SHP77 (cell line): ENCODE measurements at places on chromosomes 12 and 14.

GRCh38 chr12:103268831-103269514, 226.8 kb downstream of the C12orf42 start:
- DNase-seq: peak; percentile 99

DNA sequence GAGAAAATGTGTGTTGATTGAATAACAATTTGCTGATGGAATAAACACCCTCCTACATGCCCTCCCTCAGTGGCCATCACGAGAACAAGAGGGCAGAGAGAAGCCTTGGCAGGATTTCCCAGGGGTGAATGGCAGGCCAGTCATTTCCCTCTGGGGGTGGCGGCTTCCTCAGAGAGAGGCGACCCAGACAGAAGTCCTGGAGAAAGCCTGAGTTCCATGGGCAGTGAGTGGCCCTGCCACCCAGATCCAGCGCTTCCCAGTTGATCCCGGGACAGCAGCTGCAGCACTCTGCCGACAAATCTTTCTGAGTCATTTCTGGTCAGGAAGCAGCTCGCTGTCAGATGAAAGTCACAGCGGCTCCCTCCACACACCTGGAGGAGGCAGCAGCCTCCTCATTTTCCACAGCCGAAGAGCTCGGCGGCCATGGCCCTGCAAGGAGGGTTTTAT, 123.0 kb downstream of the SCARB1 start:
- peak; percentile 43 for DNase-seq

DNA sequence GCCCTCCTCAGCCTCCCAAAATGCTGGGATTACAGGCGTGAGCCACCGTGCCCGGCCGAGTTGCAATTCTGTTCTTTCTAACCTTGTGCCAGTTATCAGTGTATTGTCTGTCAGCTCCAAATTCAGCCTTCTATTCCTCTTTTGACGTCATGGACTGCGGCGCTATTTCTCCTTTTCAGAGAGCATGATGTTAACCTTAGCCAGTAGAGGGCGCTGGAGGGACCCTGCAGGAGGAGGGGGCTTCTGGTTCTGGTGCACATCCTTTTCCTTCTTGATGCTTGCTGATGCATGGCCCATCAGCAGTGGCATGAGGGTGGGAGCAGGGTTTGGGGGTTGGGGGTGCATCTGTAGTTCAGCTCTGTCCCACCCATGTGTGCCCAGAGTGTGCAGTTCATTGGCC, 179.3 kb upstream of the RMST start:
- no peak for DNase-seq

DNA sequence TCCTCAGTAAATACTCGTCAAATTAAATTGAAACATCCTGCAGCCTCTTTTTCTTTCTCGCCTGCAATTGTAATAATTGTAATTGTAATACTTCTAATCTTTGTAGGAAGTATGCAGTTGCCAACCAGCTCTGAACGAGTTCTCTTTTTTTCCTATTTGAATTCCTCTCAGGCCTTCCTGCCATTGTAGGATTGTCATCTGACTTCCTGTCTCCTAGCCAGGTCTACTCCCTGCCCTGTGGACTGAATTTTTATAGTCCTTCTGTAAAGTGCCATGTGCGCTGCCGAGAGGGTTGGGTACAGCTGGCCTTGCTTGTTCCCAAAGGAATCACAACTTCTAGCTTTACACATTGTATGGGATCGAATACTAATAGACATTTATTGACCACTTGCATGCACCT, 183.3 kb downstream of the SSPN start:
- DNase-seq: no peak

DNA sequence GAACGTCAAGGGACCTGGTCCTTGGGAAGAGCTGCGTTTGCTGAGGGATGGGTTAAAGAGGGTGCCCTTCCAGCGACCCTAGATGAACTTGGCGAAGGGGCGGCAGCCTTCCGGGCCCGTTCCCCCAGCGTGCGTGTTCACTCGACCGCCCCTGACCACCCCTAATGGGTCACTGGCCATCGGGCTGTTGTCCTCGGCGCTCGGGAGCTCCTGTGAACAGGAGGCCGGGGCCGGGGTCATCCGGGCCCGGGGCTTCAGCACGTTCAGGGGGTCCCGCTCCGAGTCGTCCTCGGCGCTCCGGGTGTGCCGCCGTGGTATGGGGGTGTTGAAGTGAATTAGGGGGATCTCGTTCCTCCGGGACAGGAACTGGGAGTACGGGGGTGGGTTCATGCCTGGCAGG, 9.2 kb downstream of the FGF23 start:
- DNase-seq: no peak

GRCh38 chr12:30695199-30696102, at the start of gene IPO8:
Gene IPO8, minus strand, starts transcription at chr12:30695869. Its CDS starts 222 bp downstream, at chr12:30695647.
- peak; percentile 99 for DNase-seq

GRCh38 chr12:84627593-84627992, 285.0 kb downstream of the SLC6A15 start:
- no peak for DNase-seq

GRCh38 chr12:24928131-24928530, 20.8 kb downstream of the BCAT1 start:
- no peak for DNase-seq

DNA sequence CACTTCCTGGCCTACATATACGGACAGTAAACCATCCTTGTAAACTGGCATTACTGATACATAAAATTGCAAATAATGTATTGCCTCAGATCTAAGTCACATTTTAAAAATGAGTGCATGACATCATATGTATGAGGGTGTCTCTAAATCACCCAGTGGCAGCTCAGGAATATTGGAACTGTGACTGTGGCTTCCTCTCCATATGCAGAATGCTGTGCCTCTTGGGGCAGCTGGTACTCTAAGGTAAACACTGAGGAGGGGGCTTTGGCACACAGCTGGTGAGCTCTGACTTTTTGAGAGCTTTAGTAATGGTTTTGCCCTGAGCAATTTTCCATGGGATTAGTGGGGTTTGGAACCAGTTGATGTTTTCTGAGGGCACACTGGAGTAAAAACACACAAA, 263.7 kb downstream of the BMP4 start:
- peak; percentile 78 for DNase-seq

DNA sequence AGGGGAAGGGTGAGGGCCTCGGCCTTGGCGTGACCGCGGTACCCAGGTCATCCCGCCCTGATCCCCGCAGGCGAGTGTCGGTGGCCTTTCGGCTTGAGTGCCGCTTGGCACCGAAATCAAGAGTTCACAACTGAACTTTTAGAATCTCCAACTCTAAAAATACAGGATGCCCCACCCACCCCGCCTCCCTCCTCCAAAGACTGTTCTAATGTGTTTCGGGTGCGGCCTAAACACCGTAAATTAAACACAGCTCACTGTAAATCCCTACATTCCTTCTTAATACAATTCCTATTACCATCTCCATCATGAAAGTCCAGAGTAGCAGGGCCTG, 11.4 kb downstream of the SCNN1A start:
- no peak for DNase-seq

GRCh38 chr12:43098766-43099550, 453.0 kb downstream of the ADAMTS20 start:
- DNase-seq: no peak

DNA sequence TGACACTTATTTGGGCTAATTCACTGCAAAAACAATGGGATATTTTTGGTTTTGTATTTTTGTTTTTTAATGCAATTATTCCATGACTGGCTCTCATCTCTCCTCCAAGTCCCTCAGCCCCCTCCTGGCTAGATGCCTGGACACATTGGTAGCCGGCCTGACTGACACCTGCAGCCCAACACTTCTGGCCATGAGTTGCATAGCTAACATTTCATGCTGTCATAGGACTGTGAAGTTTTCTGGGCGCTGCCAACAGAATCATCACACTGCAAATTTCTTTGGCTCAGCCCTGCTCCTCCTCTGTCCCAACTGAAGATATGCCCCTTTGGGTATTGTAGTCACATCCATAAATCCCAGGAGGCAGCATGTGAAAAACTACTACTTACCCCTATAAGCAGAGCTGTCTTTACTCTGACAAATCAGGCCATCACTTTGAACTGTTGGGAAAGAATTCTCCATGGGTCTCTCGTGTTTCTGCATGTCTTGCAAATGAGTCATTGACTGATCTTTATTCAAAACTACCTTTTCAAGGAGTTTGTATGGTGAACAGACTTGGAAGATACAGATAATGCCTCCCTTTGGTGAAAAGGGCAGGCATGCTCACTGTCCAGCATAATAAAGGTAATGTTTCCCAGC, 126.7 kb upstream of the LGR5 start:
- no peak for DNase-seq

DNA sequence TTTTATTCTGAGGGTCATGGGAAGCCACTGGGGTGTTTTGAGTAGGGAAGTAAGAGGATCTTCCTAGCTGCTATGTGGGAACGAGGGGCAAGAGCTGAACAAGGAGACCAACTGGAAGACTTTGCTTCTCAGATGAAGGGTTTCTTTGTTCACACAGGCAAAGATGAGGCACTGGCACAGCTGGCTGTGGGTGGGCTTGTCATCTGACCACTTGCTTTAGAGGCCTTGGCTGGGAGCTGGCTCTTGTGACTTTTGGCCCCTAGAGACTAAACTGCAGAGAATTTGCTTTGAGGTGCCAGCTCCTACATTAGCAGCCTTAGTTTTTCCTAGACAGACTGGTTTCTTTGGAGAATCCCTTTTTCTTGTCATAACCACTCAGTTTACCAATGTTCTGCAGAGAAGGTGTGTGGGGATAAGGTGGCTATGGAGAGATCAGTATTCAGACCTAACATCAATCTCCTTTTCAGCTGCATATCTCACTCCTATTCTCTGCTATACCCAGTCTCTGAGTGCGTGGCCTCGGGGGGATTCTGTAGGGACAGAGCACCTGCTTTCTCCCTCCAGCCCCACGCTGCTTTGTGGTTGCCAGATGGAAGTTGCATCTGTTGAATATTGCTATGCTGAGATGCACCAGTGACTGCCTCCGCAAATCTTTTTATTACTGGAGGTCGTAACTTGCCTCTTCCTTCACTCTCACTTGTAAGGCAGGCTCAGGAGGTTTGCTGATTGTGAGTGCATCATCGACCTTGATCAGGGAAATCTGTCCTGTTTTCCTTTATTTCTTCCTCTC, 12.7 kb downstream of the PPP2R5C start:
- DNase-seq: no peak

- no peak for DNase-seq
Measured at GRCh38 chr12:24544368-24544767, 404.5 kb downstream of the BCAT1 start.

DNA sequence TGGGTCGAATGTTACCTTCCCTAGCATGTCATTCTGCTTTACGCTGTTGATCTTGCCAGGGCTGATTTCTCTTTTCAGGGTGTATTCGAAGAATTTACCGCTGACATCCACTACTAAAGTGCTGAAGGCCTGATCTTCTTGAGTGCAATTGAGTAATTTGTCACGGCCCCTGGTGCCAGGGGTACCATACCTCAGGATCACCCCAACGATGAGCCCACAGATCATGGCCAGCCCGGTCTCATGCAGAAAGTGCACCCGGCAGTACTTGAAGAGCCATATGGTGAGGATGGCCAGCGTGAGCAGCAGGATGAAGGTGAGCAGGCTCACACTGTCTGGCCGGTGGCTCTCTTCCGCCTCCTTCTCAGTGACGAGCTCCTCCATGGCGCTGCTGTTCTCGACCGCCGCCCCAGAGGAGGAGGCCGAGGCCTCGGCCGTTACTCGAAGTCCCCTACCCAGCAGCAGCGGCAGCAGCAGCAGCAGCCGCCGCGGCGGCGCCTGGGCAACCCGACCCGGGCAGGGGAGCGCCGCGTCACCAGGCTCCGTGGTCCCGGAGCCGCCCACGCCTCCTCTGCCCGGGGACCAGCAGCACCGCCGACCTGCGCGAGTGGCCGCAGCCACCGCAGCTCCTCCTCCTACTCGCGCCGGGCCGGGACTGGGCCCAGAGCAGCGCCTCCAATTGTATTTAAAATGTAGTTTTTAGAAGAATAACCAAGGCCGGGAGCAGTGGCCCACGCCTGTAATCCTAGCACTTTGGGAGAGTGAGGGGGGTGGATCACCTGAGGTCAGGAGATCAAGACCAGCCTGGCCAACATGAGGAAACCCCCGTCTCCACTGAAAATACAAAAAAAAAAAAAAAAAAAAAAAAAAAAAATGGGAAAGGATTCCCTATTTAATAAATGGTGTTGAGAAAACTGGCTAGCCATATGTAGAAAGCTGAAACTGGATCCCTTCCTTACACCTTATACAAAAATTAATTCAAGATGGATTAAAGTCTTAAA, 58.5 kb upstream of the TMPO start:
- DNase-seq: peak; percentile 47

- no peak for DNase-seq
Measured at GRCh38 chr12:30461026-30461615, 234.5 kb downstream of the IPO8 start.

GRCh38 chr12:58479401-58479800, 440.9 kb downstream of the LRIG3 start:
- DNase-seq: peak; percentile 13

DNA sequence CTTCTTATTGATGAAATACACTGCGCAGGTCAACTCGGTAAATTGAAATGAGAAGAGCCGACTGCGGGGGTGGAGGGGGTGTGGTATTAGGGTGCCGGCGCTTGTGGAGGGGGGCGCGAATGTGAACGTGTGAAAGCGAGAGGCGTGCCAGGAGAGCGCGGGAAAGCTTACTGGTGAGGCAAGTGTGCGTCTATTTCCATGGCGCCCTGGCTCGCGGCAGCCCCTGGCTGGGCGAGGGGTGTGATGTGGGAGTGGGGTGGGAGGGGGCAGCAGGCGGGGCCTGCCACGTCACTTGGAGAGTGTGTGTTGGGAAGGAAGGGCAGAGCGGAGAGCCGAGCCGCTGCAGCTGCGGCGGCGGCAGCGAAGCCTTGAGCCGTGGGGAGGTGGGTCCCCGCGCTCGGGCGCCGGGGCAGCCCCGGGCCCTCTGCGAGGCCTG, 88.8 kb downstream of the GALNT8 start:
- no peak for DNase-seq

GRCh38 chr12:124852911-124853427, 10.7 kb downstream of the SCARB1 start:
- DNase-seq: no peak

DNA sequence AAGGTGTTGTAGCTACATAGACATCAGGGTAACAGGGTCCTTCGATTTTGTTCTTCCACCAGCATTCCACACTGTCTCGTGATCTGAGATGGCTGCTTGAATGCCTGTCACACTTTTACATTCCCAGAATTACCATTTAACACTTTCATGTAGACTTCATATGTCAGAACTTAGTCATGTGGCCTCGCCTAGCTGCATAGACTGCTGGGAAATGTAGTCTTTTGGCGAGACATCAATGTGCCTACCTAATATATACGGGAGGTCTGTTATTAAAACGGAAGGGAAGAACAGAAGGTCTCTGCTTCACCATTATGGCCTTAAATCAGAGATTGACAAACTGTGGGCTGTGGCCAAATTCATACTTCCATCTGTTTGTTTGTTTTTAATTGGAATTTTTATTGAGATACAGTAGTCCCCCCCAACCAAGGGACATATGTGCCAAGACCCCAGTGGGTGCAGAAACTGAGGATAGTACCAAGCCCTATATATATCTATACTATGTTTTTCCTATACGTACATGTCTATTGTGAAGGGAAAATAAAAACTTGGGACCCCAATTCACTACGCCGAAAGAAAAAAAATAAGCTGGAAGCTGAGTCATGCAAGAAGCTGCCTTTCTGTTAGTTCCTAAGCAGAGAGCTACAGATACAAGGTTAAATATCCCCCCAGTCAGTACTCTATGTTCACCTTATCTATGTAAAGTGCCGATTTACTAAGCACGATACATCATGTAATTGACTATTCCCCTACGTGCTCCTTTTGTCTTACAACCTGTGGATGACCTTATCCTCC, 11.3 kb upstream of the HRK start:
- peak; percentile 7 for DNase-seq

GRCh38 chr12:97535582-97535981, 73.0 kb downstream of the RMST start:
- no peak for DNase-seq

GRCh38 chr14:74190927-74191575, 48.2 kb upstream of the VSX2 start:
- no peak for DNase-seq
